ENCODE measurements at places on chromosomes 5 and 9. TPM values are rescaled to one million over a fixed set of nuclear protein-coding genes. Genes with fewer than 3 reads are reported as not detected.
A peak's percentile ranks its signal among the peaks of the same experiment; 100 is the strongest.

DNA sequence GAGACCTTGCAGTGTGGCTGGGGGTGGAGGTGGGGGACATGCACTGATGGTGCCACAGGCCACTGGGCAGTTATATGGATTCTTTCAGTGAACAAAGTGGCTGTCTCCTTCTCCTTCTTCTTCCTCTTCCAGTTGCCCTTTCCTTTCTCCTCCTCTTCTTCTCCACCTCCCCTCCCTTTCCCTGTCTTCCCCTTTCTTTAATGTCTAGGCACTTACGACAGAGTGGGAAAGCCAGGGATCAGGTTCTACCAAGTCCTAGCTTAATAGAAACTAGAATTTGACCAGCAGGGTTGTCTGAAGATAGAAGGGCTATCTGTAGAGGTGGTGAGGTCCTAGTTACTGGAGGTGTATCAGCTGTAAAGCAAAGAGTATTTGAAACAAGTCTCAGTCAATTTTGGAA, 62.8 kb downstream of the COL15A1 start:
- DNase-seq = no peak

DNA sequence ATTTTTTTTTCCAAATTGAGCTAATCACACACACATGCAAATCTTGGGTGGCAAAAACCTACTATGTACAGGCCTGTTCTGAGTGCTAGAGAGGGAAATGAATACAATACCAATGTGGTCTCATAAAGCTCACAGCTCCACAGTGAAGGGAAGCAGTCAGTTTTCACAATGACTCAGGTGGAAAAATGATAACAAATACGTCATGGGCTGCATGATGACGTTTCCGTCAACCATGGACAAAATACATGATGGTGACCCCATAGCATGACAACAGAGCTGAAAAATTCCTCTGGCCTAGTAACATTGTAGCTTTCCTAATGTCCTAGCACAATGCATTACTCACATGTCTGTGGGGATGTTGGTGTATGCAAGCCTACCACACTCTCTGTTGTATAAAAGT, 252.5 kb downstream of the TRIM32 start:
- DNase-seq = no peak

- no peak for DNase-seq
Measured at GRCh38 chr5:82031220-82032119, 59.6 kb downstream of the ATG10 start.

GRCh38 chr9:8365029-8365428, 565.5 kb upstream of the DMAC1 start:
- no peak for DNase-seq

- no peak for DNase-seq
Measured at GRCh38 chr5:123527190-123527589, 15.2 kb downstream of the CSNK1G3 start.

IFNK gene
- not detected for total RNA-seq

SLC1A3 gene
- total RNA-seq = 2.5 TPM

GRCh38 chr5:159660401-159660800, 255.9 kb upstream of the ADRA1B start:
- DNase-seq = peak; percentile 38

DNA sequence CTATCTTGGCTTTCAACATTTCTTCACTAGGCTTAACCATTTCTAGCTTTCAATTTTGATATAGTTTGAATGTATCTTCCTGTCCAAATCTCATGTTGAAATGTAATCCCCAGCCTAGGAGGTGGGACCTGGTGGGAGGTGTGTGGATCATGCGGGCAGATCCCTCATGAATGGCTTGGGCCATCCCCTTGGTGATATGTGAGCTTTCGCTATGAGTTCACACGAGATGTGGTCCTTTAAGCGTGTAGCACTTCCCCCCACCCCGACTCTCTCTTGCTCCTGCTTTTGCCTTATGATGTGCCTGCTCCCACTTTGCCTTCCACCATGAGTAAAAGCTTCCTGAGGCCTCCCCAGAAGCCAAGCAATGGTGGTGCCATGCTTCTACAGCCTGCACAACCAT, 40.6 kb downstream of the PHAX start:
- no peak for DNase-seq

DNA sequence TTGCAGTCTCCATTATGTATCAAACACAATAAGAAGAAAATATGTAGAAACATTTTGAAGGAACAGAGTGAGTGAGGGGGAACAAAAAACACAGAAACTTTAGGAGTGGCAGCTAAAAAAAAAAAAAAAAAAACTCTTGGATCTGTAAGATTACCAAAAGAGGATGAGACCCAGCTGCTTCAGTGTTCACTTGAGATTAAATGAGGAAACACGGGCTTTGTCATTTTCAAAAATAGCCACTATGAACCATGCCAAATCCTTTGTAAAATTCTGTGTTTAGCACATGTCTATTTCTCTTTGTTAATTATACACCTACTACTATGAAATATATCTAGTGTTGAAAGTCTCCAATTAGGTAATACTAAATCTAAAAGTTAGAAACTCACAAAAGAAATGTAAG, 485.9 kb downstream of the EFNA5 start:
- DNase-seq = no peak

CCL27 gene
- total RNA-seq = not detected

CCDC127 gene
- 6.3 TPM for total RNA-seq

FTMT gene
- total RNA-seq = not detected

DNA sequence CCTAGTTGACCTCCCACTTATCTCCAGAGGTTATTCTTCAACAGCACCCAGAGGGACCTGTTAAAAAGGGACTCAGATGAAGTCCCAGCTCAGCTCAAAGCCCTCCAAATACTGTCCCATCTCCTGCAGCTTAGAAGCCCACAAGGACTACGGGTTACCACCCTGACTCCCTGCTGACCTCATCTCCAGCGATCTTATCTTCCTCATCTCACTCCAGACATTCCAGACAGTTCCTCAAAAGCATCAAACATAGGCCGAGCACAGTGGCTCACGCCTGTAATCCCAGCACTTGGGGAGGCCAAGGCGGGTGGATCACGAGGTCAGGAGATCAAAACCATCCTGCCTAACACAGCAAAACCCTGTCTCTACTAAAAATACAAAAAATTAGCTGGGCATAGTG, 263.8 kb upstream of the TLE4 start:
- no peak for DNase-seq

- DNase-seq = peak; percentile 2
Measured at GRCh38 chr9:7534211-7534935, 265.2 kb downstream of the DMAC1 start.

GRCh38 chr5:78699552-78700153, 51.1 kb upstream of the LHFPL2 start:
- DNase-seq = peak; percentile 98
